NCI-H1694 (cell line): ENCODE measurements at places on chromosomes 7 and 10.

- DNase-seq, result no peak
Measured at GRCh38 chr10:102475451-102476040, 24.2 kb upstream of the C10orf95 start.

GRCh38 chr10:107364872-107365271 lies 200.4 kb upstream of the SORCS1 start:
- DNase-seq, result no peak

DNA sequence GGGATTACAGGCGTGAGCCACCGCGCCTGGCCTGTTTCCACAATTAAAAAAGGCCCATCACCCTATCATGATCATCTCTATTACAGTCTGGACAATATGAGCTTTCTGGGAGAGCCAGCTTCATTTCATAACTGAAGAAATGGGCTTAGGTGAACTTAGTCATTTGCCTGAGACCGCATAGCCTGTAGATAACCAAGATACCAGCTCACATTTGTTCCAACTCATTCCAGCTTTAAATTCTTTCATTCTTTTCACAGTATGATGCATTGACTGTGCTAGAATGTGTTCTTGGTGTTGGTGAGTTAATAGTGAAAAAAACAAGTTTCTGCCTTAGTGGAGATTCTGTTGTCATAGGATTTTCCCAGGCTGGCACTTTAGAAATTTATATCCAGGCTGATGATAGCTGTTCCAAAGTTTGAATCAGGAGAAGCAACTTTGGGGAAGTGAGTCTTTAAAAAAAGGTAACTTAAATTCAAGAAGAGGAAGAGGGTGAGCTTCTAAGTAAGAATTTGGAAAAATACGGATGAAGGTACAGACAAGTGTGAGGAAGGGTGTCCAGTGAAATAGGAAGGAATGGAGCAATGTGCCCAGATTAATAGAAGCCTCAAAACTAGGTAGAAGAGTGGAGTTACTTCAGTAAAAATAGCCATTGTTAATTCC lies 2.1 kb upstream of the H2AZ2 start:
- DNase-seq, result no peak

DNA sequence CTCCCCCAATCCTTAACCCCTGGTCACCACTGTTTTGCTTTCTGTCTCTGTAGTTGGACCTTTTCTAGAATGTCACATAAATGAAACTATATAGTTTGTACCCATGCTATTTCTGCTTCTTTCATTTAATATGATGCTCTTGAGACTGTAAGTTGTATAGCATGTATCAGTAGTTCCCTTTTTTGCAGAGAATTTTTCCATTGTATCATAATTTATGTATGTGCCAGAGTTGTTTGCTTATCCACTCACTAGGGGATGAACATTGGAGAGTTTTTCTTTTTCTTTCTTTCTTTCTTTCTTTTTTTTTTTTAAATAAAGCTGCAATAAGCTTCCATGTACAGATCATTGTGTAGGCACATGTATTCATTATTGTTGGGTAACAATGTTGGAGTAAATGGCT lies 544.8 kb downstream of the CNTNAP2 start:
- DNase-seq, result no peak

GRCh38 chr7:18900803-18901202 lies 216.6 kb downstream of the TWIST1 start:
- no peak for DNase-seq

GRCh38 chr7:140294454-140294853 lies 103.9 kb downstream of the SLC37A3 start:
- DNase-seq, result no peak

GRCh38 chr7:52507546-52508255 lies 527.7 kb upstream of the POM121L12 start:
- no peak for DNase-seq

DNA sequence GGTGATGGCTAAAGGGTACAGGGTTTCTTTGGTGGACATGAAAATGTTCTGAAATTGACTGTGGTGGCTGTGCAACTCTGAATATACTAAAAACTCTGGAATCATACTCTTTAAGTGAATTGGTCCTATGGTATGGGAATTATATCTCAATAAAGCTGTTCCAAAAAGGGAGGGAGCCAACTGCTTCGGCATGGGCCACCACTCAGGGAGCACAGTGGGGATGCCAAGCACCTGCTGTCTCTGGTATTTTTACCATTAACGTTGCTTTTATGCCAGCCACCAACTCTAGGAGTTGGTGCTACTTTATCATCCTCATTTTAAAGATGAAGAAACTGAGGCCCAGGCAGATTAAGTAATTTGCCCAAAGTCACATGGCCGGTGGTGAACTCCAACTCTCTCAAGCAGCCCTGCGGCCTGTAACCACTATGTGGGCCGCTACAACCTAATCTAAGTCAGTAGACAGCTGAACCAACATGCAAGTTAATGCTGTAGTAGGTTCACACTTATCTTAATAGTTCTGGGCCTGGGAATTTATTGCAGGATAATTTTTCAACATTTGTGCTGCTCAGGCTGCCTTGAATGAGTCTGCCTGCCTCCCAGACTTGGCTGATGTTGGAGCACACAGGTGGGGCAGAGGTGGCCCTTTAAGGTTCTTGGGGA lies 20.8 kb downstream of the SH3PXD2A start:
- DNase-seq, result no peak

DNA sequence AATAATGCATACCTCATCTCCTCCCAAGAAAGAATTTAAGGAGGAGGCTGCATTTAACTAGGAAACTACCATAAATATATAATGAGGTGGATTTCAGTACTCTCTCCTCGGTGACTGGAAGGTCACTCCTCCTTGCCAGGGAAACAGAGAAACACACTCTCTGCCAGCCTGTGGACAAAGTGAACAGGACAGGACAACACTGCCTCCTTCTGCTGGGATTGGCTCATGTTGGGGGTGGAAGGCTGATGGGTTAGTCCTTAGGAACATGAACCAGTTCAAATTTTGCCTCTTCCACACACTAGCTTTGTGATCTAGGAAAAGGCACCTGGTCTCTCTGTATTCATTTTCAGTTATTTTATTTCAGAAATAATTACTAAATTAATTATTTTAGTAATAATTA lies 50.6 kb upstream of the STEAP4 start:
- DNase-seq, result no peak

DNA sequence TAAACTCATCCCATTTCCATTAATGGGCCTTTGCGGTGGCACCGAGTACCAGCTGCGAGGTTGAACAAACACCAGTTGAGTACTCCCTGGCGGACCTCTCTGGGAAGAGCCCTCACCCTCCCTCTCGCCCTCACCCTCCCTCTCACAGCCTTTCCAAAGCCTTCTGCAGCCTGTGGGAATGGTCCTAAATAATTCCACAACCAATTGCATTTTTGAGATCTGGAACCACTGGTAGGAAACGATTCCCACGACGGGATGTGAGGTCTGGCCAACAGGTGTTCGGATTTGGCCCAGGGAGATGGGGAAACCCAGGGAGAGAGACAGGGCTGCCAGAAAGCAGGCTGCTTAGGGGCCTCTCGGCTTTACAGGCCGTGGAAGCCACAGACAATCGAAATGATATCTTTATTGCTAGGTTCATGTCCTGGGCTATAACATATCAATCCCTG lies 5.3 kb downstream of the PTF1A start:
- DNase-seq, result no peak

DNA sequence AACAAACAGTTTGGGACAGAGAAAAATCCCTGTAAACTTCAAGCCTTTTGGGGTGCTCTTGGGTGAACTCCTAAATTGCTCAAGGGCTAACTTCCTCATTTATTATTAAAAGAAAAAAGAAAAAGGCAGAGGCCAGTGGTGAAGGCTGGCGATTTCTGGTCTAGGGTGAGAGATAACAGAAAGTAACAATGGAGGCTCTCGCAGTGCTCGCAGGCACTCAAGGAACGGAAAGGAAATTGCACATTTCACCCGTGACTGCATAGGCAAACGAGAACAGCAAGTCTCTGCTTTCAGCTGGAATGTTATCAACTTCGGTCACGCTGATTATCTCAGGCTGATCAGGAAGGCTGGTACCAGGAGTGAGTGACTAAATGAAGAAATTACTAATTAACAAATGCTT lies 70.7 kb downstream of the PRKAG2 start:
- no peak for DNase-seq

- no peak for DNase-seq
Measured at GRCh38 chr7:151249034-151249731, 689 bp upstream of the SMARCD3 start.

- no peak for DNase-seq
Measured at GRCh38 chr10:69446650-69447151, 4.6 kb upstream of the TSPAN15 start.

DNA sequence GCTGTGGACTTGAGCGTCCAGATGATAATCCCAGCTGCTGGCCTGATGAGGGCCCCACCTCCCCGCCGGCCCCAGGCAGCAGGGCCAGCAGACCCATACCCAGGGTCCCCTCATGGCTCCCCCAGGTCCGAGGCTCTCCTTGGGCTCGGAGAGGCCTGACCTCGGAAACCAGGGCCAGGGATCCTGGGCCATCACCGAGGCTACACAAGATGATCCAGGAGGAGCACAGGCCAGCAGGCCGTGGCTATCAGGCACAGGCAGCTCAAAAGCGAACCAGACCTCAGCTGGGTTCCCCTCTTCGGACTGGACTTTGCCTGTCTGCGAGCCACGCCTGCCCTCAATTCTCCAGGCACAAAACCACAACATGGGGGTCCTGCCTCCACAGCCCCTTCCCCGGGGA lies 17.4 kb downstream of the PDGFA start:
- DNase-seq, result no peak

DNA sequence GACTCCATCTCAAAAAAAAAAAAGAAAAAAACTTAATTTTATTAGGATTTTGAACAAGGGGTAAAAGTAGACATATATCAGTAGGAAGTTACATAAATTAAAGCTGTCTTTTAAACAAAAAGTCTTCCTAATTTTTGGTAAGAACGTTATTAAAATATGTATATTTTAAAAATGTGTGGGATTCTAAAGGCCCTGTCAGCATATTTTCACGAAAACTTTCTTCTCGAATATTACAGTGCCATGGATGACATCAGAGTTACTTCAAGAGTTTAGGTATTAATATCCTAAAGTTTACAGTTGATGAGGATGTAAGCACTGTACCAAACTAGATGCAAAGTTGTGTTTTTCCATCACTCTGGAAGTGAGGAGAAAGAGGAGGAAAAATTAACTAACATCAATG lies 820.8 kb downstream of the PCDH15 start:
- DNase-seq, result no peak

GRCh38 chr7:37445064-37445723 lies 3.5 kb downstream of the ELMO1 start:
- no peak for DNase-seq

- no peak for DNase-seq
Measured at GRCh38 chr10:102678842-102679289, 34.6 kb downstream of the TRIM8 start.

DNA sequence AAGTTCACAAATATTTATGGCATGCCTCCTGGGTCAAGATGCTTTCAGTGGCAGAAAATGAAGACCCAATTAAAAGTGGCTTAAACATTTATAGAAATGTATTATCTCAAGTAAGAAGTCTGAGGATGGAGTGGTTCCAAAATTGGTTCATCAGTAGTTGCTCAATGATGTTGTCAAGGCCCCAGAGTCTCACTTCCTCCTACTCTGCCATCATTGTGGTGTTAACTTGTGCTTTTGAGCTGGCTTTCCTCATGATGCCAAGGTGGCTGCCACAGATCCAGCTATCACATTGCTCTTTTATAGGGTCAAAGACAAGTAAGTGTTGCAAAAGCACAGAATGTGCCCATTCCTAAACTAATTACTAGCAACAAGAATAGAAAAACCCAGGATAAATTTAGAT lies 404.6 kb upstream of the NRP1 start:
- no peak for DNase-seq
